ENCODE measurements at places on chromosomes 12 and 14.

GRCh38 chr14:30375296-30375892 lies 183.6 kb upstream of the G2E3 start:
- DNase-seq = peak; percentile 72

- no peak for DNase-seq
Observed at GRCh38 chr12:46786774-46787173, 39.0 kb downstream of the SLC38A4 start.

DNA sequence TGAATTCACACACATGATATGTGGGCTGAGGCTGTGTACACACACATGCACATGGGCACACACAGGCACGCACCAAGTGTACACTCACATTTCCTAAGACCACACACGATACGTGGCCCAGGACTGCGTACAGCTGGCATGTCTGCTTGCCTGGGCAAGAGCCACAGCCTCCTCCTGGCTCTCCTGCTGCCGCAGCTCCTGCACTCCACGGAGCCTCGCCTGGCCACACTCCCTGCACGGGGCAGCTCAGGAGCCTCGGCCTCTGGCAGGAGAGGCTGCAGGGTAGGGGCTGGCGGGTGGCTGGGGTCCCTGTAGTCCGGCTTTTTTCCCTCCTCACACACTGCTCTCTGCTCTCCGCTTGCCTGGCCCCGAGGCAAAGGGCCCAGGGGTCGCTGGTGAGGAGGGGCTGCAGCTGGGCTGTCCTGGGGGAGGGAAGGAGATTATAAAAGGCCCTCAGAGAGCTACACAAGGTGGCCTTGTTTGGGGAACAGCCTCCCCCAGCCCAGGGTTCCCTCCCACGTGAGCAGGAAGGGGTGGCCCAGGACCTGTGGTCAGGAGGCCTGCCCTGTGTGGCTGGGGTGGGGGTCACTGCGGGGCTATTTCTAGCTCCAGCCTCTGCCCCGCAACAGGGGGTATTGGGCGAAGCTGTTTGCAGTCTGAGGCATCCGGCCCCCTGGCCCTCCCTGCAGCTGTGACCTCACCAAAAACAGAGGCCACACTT lies 89.0 kb upstream of the SFSWAP start:
- peak; percentile 42 for DNase-seq

DNA sequence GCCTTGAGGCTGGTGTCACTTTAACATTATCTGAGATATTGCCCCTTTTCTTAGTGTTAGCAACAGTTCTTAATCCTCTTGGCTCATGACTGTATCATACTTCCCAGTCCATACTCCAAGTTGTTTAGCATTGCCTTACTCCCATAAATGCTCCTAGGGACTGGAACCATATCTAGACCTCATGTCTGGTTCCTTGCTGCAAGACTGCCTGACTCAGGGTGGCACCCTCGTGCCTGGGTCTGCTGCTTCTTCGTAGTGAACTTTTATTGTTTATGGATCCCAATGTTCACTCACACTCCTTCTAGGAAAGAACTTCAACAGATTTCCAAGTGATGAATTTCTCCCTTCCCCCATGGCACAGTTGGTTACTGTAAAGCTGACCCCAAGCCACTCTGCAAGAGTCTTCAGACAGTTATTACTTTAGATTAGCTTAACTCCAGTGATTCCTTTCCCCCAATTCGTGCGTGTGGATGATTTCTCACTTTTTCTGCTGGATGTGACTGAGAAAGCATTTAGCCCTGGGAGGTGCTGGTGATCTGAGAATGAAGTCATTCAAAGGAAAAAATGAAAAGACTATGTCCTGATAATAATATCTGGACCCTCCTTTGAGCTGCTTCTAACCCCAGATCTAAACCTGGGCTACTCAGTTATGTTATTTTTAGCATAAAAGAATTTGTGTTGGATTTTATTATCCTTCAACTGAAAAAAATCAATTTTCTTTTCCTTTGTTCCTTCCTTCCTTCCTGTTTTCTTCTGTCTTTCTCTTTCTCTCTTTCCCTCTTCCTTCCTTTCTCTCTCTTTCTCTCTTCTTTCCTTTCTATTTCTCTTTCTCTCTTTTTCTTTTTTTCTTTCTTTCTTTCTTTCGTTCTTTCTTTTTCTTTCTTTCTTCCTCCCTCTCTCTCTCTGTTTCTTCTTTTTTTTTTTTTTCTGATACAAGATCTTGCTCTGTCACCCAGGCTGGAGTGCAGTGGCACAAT lies 47.5 kb upstream of the PPP1R12A start:
- no peak for DNase-seq

DNA sequence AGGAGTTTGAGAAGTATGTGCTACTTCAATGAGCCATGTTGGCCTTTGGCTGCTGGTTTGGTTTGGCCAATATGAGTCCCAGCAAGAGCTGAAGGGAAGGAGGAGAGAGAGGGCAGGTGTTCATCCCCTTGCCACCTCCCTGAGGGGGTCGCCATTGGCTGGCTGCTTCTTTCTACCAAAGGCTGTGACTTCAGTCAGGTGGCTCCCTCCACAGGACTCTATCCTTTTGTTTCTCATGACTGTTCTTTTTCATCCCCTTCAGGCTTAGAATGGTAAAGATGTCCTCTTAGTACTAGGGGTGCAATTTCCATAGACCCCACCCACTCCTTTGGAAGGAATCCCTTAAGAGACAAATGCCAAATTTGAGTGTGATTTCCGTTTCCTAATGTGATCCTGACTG lies 31.2 kb upstream of the OTOGL start:
- DNase-seq = peak; percentile 44

- DNase-seq = no peak
Observed at GRCh38 chr12:64147011-64147631, 75.0 kb downstream of the KICS2 start.

- no peak for DNase-seq
Observed at GRCh38 chr14:70047598-70048312, 141.0 kb downstream of the SLC8A3 start.

DNA sequence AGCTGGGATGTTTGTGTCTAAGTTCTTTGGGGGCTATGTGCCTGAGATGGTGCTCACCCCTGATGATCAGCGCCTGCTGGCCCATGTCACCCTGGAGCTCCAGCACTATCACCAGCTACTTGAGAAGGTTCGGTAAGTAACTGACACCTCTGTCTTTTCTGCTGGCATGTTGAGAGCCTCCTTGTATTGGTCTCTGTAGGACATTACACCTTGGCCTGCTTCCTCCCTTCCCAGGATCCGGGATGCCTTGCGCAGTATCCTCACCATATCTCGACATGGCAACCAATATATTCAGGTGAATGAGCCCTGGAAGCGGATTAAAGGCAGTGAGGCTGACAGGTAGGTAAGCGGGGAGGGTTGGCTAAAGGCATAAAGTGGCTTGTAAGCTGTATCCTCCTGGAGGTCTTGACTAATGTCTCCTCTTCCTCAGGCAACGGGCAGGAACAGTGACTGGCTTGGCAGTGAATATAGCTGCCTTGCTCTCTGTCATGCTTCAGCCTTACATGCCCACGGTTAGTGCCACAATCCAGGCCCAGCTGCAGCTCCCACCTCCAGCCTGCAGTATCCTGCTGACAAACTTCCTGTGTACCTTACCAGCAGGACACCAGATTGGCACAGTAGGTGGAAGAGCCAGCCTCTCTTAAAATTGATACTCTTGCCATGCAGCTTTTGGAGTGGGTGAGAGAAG lies 5.5 kb downstream of the DDIT3 start:
- no peak for DNase-seq

- no peak for DNase-seq
Observed at GRCh38 chr12:92786045-92786444, 83.3 kb downstream of the PLEKHG7 start.

GRCh38 chr14:33551963-33552362 lies 398.9 kb downstream of the EGLN3 start:
- DNase-seq = peak; percentile 31

GRCh38 chr12:95216711-95217376 lies 423 bp downstream of the FGD6 start:
- peak; percentile 23 for DNase-seq

GRCh38 chr14:99530407-99531155 lies 49.4 kb downstream of the CCNK start:
- DNase-seq = no peak

GRCh38 chr12:91914701-91915100 lies 230.9 kb downstream of the BTG1 start:
- DNase-seq = no peak

DNA sequence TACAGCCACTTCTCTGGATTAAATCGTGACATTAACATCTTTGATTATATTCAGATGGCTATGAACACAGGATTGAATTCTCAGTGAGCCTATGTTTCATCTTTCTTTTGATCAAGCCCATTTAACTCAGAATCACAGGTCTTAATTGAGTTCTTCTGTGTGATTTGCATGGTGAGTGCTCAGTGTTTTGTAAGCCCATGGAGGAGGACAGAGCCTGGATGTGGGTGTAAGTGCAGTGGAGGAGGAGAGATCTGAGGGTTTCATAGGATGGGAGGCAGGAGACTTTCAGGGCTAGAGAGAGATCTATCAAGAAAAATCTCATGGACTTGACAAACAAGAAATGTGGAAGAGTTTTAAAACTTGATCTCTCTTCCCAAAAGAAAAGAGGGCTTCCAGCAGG lies 5.3 kb upstream of the TESPA1 start:
- DNase-seq = no peak

DNA sequence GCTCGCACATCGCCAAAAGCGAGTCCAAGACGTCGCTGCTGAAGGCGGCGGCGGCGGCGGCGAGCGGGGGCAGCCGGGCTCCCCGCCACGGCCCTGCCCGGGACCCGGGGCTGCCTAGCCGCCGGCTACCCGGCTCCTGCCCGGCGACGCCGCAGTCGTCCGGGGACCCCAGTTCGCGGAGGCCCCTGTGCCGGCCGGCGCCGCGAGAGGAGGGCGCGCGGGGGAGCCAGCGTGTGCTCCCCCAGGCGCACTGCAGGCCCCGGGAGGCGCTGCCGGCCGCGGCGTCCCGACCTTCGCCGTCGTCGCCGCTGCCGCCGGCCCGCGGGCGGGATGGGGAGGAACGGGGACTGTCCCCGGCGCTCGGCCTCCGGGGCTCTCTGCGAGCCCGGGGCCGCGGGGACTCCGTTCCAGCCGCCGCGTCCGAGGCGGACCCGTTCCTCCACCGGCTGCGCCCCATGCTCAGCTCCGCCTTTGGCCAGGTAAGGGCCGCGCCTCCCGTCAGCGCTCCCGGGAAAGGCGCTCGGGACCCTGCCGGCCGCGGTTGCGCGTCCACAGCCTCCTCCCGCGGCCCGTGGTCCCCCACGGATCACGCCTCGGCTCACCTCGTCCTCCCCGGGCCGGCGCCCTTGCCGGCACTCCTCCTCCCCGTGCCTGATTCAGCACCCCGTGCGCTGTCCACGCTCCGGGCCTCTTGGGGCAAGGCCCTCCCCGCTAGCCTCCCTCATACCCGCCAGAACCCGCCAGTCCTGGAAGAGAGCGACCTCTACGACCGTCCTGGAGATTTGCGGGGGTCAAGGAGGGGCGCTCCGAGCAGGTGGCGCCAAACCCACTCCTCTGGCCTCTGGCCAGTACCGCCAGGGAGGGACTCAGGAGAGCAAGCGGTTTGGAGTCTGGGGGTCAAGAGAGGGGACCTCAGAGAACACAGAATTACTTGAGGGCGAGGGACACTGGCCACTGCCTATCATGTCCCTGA lies 721 bp downstream of the CABP1 start:
- DNase-seq = peak; percentile 84

DNA sequence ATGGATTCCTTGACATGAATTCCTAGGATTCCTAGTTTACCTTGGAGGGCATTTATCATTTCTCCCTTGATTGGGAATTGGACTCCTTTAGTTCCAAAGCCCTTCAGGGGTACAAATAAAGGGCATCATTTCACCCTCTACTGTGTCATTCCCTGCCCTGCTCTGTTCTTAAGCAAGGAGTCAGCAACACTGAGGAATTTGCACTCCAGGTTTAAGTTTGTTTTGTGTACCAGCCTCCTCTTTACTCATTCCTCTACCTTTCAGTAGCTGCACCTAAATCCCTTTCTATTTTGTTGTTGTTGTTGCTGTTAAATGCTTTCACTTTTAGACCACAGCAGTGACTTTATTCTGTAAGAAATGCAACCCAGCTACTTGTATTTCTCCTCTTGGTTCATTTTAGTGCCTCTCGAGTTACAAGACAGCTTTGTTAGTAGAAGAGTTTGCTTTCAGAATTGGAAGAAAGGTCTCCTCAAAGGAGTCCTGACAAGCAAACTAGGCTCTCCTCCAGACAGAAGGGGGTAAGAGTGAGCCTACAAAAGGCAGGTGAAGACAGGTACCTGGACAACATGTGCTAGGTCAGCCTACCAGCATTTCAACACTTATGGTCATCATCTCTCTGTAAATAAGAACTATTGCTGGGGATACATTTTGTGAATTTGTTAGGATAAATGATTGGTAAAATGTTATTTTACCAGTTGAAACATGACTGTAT lies 90.0 kb downstream of the RMST start:
- no peak for DNase-seq

GRCh38 chr14:36658123-36659009 lies 3.3 kb upstream of the PAX9 start:
- no peak for DNase-seq

GRCh38 chr12:105064564-105065178 lies 19.6 kb downstream of the ALDH1L2 start:
- peak; percentile 24 for DNase-seq

GRCh38 chr14:90883782-90884181 lies 67.6 kb upstream of the TTC7B start:
- DNase-seq = peak; percentile 33

GRCh38 chr12:85843606-85844310 lies 7.5 kb upstream of the RASSF9 start:
- DNase-seq = no peak

- DNase-seq = no peak
Observed at GRCh38 chr12:132579744-132580143, 30.6 kb downstream of the LRCOL1 start.

DNA sequence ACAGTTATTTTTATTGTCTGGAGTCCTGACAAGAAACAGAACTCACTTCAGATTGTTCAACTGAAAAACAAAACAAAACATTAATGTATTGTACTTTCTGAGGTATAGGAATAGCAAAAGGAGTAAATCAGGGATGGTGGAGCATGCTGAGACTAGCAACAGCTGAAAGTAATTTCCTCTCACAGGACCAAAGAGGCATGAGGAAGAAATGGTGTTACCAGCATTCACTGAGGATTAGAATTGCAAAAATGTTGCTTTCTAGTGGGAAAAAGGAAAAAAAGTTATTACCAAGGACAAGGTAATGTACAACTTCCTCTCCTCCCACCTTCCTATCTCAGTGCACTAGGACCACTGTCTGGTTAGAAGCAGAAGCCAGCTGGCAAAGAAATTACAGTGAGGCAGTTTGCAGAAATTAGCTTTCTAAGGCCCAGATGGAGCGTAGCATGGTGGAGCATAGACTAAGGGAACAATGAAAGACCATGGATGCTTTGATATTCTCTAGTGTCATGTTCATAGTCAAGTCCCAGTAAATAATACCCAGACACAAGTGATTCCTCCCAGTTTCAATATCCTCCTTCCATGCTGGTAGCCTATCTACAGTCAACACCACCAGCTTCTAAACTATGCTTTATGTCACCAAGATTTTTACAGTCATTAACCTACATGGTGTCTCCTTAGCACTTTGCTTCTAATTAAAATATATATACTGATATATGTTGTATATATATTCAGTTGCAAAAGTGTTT lies 133.7 kb upstream of the DCN start:
- DNase-seq = no peak

DNA sequence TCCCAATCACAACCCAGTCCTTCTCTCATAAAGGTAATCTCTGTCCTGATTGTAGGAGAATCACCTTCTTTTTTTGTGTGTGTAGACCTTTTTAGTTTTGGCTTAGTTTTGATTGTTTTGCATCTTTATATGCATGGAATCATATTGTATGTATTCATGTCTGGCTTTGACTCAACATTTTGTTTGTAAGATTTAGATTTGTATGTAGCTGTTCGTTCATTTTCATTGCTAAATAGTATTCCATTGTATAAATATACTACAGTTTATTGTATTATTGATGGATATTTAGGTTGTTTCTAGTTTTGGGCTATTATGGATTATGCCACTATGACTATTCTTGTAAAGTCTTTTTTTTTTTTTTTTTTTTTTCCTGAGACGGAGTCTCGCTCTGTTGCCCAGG lies 10.5 kb downstream of the ERC1 start:
- DNase-seq = no peak
